ENCODE measurements at places on chromosomes 16 and 17.

DNA sequence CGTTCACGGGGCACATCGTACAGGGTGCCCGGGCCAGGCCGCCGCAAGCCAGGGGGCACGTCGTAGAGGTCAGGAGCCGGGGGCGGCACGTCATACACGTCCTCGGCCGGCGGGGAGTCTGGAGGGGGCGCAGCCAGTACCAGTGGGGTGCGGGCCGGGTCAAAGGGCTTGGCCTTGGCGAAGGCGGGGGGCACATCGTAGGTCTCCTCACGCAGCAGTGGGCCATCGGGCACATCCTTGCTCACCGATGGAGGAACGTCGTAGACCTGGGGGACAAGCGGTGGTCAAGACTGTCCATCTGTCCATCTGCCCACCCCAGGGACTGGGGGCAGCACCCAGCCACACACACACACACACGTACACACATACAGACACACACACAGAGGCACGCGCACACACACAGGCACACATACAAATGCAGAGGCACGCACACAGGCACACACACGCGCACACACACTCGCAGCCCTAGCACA lies 15.7 kb downstream of the BCAR1 start:
- DNase-seq = no peak

GRCh38 chr17:50148226-50149090 lies 2.0 kb downstream of the PPP1R9B start:
- DNase-seq = peak; percentile 88

DNA sequence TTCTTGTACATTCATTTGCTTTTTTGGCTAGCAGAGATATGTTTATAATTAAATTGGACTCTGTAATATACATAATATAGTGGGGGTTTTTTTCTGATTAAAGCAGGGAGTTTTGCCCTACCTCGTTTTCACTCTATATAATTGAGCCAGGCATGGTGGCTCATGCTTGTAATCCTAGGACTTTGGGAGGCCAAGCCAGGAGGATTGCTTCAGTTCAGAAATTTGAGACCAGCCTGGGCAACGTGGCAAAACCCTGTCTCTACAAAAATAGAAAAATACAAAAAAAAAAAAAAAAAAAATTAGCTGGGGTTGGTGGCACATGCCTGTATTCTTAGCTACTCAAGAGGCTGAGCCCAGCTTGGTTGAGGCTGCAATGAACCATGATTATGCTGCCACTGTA lies 42.2 kb downstream of the PAFAH1B1 start:
- DNase-seq = no peak

- no peak for DNase-seq
These were observed 362.4 kb upstream of the MAF start for GRCh38 chr16:79962962-79963361.

- peak; percentile 64 for DNase-seq
These were observed 5.7 kb downstream of the MATCAP1 start for GRCh38 chr16:67177743-67178699.

DNA sequence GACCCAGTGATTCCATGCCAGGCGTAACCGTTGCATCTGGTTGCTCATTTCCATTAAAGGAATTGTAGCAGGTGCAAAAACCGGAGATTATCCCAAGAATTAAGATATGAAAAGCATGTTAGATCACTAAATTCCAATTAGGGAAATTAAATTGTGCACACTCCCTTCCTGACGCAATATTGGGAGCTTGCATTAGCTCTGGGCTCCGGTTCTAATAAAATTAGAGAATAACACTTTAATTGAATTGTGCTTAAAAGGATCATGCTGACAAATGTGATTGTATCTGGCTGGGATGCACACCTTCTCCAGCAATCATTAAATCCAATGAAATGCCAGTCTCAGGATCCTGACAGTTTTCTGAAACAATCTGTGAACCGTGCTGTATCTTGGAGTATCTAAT lies 38.1 kb downstream of the IRX5 start:
- DNase-seq = no peak

- DNase-seq = no peak
These were observed 205.4 kb downstream of the CCDC182 start for GRCh38 chr17:57539529-57540301.

GRCh38 chr17:46085522-46085921 lies 86.5 kb downstream of the STH start:
- DNase-seq = no peak
